MM.1S (cell line): ENCODE measurements at places on chromosomes 1 and 21.
A peak's percentile ranks its signal among the peaks of the same experiment; 100 is the strongest.

- no peak for DNase-seq
Observed at GRCh38 chr21:42513985-42514882, 582 bp downstream of the SLC37A1 start.

DNA sequence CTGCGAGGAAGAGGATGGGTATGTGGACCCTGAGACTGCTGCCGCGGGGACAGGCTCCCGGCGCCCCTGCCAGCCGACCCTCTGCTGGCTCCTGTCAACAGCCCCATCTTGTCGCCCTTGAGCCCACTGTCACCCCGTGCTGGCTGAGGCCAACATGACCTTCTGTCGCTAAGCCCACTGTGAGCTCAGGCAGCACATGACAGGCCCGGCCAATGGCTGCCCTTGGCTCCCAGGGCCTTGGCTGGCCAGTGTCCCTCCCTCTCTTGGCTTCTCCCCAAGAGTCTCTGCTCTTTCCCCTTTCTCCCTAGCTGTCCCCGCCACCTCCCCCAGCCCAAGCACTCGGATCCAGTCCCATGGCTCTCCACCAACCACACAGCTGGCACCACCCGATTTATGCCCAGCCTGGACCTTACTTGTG lies 3.5 kb downstream of the PEX10 start:
- DNase-seq: no peak

- peak; percentile 45 for DNase-seq
Observed at GRCh38 chr21:26844258-26845065, 747 bp downstream of the ADAMTS1 start.

DNA sequence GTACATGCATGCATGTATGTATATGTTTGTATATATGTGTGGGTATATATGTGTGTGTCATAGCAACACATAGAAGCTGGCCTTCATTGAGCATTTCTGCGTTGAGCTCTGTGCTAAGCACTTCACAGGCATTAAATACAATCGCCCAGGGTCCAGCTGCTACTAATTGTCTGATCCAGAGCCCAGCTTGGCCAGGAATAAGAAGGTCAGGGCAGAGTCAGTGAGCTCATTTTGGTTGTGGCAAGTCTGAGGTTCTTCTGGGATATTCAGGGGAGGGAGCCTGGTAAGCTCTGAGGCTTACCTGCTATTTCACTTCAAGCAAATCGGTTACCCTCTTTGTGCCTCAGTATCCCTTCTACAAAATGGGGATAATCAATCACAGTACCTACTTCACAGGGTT lies 59.6 kb downstream of the FOXO6 start:
- no peak for DNase-seq

- no peak for DNase-seq
Observed at GRCh38 chr1:244383278-244383884, 68.3 kb downstream of the ADSS2 start.

- DNase-seq: no peak
Observed at GRCh38 chr1:72524021-72524420, 241.7 kb upstream of the NEGR1 start.

DNA sequence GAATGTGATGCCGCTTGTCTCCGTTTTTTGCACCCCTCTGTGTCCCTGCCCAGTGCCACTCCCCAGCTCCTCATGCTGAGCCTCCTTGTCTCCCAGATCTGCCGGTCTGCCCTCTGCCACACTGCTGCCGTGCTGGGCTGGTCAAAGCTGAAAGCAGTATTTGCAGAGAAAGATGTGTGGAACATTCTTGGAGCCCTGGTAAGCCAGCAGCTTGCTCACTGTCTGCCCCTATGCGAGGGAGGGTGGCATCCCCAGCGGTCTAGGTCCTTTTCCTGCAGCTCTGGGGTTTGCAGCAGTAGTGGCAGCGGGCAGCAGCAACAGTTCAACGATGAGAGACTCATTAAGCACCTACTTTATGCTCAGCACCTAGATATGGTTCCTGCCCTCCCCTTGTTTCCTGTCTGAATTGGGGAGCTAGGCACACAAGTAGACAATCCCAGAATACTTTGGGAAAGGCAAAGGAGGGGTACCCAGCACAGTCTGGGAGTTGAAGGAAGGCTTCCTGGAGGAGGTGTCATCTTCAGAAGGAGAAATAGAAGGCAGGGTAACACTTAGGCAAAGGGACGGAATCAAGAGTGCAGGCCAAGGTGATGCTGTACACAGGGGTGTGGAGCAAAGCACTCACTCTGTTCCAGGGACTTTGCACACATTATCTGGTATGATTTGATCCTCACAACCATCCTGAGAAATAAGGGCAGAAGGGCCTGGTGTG lies 63.1 kb downstream of the KIF21B start:
- DNase-seq: no peak

DNA sequence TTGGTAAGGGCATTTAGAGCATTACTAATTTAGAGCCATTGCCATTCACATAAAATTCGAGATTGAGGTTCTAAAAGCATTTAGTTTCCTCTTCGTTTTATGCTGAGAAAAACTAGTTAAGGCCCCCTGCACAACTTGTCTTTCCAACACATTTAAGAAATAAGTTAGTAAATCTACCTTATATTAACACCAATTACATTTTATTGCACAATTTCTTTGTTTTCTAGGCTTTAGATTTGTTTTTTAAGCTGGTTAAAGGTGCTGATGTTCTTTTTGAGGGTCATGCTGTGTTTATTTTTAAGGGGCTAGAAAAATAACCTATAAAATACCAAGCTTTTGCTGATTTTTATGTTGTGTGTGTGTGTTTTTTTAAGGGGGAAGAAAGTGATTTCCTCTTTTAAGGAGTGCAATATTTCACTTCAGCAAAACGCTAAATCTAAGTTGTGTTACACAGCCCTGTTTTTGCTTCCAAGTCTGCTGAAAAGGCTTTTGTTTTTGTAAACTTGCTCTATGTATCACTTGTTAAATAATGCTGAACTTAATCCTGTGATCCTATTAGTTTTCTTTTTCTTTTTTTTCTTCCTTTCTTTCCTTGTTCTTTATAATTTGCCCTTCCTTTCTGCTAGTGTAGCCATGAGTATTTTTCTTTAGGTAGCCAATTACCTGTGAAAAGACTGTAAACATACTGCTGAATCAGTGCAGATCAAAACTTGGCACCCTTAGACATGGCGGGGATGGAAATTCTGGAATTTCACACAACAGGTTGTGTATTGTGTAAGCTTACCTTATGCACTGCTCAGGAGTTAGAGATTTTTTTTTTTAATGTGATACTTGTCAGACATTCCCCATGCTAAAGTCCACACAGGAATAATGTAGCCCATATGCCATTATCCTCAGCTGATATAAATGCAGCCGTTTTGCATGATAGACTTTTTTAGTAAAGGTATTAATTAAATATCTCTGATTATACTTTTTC lies 1.5 kb downstream of the CEPT1 start:
- DNase-seq: no peak

DNA sequence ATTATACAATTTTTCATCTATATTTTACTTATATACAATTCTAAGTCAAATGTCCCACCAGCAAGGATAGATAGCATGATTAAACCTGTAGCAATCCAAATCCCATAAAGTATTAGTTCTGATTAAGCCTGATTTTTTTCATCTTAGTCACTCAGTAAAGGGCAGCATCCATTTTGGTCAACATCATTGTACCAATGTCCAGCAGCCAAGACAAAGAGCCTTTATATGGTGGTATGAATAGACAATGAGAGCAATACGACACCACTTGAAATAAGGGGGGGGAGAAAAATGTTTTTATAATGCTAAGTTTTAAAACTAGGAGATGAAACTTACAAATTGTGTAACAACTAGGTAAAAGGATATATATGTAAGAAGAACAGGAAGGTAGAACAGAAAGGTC lies 7.4 kb downstream of the ZNF644 start:
- DNase-seq: no peak

DNA sequence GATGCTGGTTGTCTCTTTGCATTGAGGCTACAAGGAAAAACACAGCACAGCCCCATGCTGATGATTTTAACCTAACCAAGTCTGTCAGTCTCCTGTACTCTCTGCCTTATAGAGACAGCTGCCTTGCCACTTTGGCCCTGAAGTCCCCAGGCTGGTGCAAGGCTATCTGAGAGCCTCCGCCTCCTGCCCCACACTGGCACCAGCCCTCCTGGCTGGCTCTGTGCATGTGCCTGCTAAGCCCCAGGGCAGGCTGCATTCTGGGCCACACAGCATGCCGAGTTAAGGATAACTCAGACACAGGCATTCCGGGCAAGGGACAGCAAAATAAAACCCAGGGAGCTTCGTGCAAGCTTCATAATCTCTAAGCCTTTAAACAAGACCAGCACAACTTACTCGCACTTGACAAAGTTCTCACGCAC lies 910 bp downstream of the RUNX1 start:
- DNase-seq: peak; percentile 66

- no peak for DNase-seq
Observed at GRCh38 chr1:178254433-178254832, 160.5 kb downstream of the RASAL2 start.
